ENCODE measurements at places on chromosomes 11 and 22. TPM values are rescaled to one million over a fixed set of nuclear protein-coding genes. Genes with fewer than 3 reads are reported as not detected.
A peak's percentile ranks its signal among the peaks of the same experiment; 100 is the strongest.

DNA sequence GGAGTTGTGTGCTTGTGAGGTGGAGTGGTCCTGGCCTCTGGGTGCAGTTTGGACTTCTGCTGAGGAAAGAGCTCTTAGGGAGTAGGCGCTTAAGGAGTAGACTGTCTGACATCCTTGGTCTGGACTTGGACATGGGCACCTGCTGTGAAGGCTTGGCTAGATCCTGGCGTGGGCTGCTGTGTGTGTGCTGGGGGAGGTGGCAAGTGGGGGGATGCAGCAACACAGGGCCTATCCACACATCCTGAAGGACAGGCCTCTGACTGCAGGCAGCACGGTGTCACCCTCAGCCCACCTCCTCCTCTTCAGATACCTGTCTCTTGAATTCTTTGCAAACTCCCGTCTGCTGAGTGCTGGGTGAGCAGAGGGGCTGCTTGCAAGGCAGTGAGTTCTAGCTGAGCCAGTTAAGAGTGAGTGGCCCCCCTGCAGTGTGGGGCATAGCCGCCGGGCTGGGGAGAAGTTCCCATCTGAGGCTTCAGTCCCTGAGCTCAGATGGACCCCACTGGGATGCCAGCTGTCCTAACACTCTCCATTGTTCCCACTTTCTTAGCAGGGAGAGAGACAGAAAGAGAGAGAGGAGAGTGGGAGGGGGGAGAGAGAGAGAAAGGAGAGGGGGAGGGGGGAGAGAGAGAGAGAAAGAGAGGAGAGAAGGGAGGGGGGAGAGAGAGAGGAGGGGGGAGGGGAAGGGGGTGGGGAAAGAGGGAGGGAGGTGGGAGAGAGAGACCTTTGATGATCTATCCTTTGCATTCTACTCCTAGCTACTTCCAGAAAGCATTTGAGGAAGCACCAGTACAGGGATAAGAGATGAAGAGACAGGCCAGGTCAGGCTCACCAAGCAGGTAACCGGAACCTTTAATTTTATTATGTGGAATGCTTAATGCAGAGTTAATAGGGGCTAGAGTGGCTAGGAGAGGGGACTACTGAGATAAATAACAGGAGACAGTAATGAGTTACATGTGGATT, 12.6 kb downstream of the SOX10 start:
- no peak overlapping the region for H3K27ac ChIP-seq
- DNase-seq: no peak
- no peaks in the 10 kb centered on the region for H3K27me3 ChIP-seq
- no peak overlapping the region for H3K4me3 ChIP-seq
- no peaks in the 10 kb centered on the region for H3K4me1 ChIP-seq

DNA sequence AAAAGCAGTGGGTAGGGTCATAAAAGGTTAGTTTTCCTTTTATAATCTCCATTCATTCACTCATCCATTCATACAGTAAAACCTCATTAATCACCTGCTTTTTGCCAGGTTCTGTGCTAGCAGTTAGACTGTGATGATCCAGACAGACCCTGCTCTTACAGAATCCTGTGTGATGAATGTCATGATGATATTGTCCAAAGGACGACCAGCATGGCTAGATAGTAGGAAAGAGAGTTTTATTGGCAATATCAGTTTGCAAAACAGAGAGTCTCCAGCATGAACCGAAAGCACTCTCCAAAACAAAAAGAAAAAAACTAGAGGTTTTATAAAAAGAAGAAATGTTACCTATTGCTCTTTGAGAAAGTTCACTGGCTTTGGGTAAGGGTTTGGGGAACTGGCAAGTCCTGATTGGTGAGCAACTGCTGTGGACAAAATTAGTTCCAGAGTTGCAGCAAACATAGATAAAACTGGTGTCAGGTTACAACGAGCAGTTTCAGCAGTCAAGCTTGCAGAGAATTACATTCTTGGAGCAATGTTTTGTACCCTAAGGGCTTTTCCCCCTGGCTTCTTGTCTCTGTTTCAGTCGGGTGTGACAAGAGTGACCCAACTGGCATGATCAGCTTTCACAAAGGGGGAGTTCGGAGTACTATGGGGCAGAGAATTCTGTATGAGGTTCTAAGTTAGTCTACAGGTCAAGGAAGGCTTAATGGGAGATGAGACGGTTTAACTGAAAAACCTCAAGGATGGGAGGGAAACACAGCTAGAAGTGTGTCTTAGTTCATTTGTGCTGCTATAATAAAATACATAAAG, 58.3 kb downstream of the HSD17B12 start:
- H3K27ac ChIP-seq: no peak overlapping the region
- no peak overlapping the region for H3K4me3 ChIP-seq
- H3K27me3 ChIP-seq: no peaks in the 10 kb centered on the region
- no peaks in the 10 kb centered on the region for H3K4me1 ChIP-seq

GRCh38 chr11:92591521-92591920, 366.9 kb downstream of the FAT3 start:
- H3K4me1 ChIP-seq: no peaks in the 10 kb centered on the region
- DNase-seq: no peak
- H3K4me3 ChIP-seq: no peak overlapping the region

- H3K27me3 ChIP-seq: no peaks in the 10 kb centered on the region
- H3K36me3 ChIP-seq: no peaks in the 10 kb centered on the region
- DNase-seq: no peak
- no peak overlapping the region for H3K4me3 ChIP-seq
These were observed 22.4 kb upstream of the SC5D start for GRCh38 chr11:121270001-121270678.

- peaks cover 21% of the 10 kb centered on the region for H3K4me1 ChIP-seq
- H3K27me3 ChIP-seq: no peaks in the 10 kb centered on the region
- H3K27ac ChIP-seq: no peak overlapping the region
- DNase-seq: no peak
- H3K4me3 ChIP-seq: no peak overlapping the region
These were observed 15.8 kb downstream of the MYEOV start for GRCh38 chr11:69309631-69310280.

DNA sequence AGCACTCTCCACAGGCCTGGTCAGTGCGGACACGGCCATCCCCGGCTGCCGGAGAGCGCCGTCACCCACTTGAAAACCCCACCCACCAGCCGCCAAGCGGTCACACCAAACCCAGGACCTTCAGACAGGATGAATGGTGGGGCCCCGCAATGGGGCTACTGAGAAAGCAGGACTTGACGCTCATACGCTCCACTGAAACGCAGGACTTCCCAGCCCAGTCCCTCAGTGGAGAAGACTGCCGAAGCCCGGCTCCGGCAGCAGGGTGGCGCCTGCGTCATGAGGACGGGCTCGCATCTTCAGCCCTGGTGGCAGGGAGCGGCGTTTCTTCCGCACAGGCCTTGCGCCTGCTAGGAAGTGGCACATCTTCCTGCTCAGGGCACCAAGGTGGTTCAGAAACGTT, 15.3 kb upstream of the PHLDA2 start:
- no peak overlapping the region for H3K27ac ChIP-seq
- H3K4me3 ChIP-seq: no peak overlapping the region
- H3K4me1 ChIP-seq: peaks cover 9% of the 10 kb centered on the region
- peaks cover 21% of the 10 kb centered on the region for H3K36me3 ChIP-seq
- no peak for DNase-seq
- no peaks in the 10 kb centered on the region for H3K27me3 ChIP-seq

- no peak overlapping the region for H3K27ac ChIP-seq
- no peak for DNase-seq
- H3K4me1 ChIP-seq: no peaks in the 10 kb centered on the region
These were observed 8.9 kb downstream of the OLFML1 start for GRCh38 chr11:7494086-7494745.

- H3K4me1 ChIP-seq: no peaks in the 10 kb centered on the region
- H3K27ac ChIP-seq: no peak overlapping the region
- no peak overlapping the region for H3K4me3 ChIP-seq
- no peaks in the 10 kb centered on the region for H3K27me3 ChIP-seq
- no peaks in the 10 kb centered on the region for H3K36me3 ChIP-seq
These were observed 22.5 kb downstream of the P4HA3 start for GRCh38 chr11:74288911-74289310.

DNA sequence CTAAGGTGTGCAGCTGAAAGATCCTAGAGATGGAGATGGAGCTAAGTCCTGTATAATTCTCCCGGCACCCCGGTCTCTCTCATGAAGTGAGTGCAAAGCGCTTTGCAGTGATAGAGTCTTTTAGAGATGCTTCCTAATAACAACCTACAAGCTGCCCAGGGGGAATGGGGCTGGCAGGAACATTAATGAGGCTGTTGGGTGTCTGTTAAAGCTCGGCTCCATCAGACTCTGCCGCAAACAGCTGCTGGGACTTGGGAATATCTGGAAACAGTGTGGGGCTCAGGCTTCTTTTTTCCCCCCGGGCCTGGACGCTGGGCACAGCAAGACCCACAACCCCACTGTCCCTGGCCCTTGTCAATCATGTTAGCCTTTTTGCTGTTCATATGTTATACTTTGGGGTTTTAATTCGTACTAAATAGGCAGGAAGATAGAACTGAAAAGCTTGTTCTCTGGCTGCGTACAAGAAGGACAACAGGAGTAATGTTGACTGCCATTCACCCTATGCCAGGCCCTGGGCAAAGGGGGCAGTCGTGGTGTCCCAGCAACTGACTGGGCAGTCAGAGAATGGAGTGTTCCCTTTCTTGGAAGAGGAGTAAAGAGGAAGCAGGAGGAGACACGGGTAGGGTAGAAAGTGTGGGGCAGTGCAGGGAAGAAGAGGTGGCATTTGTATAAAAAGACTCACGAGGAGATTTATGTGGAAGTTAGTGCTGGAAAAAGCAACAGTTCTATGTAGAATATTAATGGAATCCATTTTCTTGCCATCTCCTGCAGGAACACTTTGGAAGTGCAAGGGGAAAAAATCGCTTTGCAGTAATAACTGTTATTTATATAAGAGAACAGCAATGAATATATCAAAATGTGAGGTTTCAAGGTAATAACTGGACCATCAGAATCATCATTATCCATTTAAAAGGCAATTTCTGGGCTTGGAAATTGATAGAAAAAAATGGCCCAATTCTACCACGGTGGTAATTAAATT, 232.8 kb downstream of the GRIK4 start:
- no peaks in the 10 kb centered on the region for H3K36me3 ChIP-seq
- peaks cover 8% of the 10 kb centered on the region for H3K4me1 ChIP-seq
- DNase-seq: no peak

DNA sequence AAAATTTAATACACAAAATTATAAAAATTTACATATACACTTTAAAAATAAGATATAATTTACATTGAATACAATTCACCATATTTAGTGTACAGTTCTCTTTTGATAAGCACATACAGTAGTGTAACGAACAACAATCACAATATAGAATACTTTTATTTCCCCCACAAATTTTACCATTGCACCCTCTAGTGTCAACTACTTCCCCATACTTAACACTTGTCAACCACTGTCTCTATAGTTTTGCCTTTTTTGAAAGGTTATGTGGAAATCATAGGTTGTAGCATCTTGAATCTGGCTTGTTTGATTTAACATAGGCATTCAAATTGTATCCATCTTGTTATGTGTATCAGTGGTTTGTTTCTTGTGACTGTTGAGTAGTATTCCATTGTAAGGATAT, 21.3 kb upstream of the PANX1 start:
- no peak for DNase-seq
- no peak overlapping the region for H3K27ac ChIP-seq
- H3K36me3 ChIP-seq: no peaks in the 10 kb centered on the region
- no peak overlapping the region for H3K4me3 ChIP-seq

GRCh38 chr11:124069429-124070401, 28.6 kb upstream of the OR10G7 start:
- H3K27me3 ChIP-seq: peaks cover 3% of the 10 kb centered on the region
- peak; percentile 68 for DNase-seq

GRCh38 chr22:31613904-31614296, 48.1 kb downstream of the PISD start:
- no peaks in the 10 kb centered on the region for H3K27me3 ChIP-seq
- no peak overlapping the region for H3K27ac ChIP-seq
- H3K4me1 ChIP-seq: peaks cover 6% of the 10 kb centered on the region
- peaks cover 12% of the 10 kb centered on the region for H3K36me3 ChIP-seq
- no peak overlapping the region for H3K4me3 ChIP-seq

The OR4P4 gene
- polyA plus RNA-seq: not detected

The MISFA gene
- 0.05 TPM for polyA plus RNA-seq

The DBX1 gene
- not detected for polyA plus RNA-seq

Measured in liver (tissue), 10 donors.